ENCODE measurements at places on chromosomes 1 and 21. TPM values are rescaled to one million over a fixed set of nuclear protein-coding genes. Genes with fewer than 3 reads are reported as not detected.

DNA sequence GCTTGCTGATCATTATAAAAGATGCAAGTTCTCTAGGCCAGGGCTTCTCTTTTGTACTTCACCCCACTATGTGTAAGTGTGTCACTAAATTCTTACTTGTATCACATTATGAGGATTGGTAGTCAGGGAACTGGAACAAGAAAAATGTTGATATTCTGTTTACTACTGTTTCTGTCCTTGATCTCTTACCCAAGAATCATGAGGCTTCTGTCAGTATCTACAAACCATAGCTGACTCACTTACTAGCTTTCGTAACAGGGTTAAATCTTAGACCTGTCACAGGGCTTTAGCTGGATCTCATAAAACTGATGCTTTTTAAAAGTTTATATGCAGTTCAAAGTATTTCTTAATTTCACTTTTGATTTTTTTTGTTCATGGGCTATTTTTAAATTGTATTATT, 681.2 kb downstream of the PLPP3 start:
- no peak for DNase-seq

Gene CD1B
- polyA plus RNA-seq: 0.12 TPM

- DNase-seq: no peak
Observed at GRCh38 chr1:157234705-157235273, 96.6 kb upstream of the ETV3 start.

- DNase-seq: no peak
Observed at GRCh38 chr21:41680444-41681347, 86.2 kb downstream of the RIPK4 start.

DNA sequence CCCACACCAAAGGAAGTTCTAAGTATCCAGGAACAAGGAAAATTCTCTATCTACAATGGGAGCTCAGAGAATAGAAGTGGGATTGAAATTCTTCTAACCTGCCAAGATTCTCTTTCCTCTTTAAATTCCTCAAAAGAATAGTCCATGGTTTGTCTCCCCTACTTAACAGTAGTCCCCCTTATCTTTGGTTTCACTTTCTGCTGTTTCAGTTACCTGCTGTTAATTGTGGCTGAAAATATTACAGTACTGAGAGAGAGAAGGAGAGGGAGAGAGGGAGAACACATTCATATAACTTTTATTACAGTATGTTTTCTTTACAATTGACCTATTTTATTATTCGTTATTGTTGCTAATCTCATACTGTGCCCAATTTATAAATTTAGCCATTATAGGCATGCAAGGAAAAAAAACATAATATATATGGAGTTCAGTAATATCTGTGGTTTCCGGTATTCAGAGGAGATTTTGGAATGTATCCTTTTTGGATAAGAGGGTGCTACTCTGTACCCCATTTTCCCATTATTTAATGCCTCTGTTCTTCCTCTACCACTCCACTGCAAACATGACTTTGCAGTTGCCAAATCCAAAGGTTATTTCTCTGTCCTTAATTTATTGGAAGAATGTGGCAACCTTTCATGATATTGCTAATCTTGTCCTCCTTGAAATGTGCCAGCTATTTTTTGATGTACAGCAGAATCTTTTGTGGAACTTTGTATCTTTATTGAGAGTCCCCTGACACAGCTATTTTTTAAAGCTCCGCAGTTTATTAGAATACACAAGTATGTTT, 68.0 kb downstream of the USP25 start:
- no peak for DNase-seq

Gene FCRL6
- polyA plus RNA-seq: 0.40 TPM

DNA sequence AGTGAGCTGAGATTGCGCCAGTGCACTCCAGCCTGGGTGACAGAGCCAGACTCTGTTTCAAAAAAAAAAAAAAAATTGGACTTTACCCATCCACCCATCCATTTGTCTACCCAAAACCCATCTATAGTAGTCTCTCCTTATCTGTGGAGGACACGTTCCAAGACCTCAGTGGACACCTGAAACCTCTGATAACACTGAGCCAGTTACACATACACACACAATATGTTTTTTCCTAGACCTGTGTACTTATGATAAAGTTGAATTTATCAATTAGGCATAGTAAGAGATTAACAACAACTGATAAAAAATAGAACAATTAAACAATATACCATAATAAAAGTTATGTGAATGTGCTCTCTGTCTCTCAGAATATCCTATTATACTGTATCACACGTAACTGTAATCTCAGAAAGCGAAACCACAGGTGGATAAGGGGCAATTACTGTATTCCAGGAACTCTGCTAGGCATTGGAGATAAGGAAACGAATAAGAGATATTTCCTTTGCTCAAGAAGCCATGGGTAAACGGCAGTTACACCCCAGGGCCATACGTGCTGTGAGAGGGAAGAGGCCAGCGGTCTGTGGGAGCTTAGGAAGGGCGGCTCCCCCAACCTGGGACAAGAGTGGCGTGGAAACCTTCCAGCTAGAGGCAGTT, 84.2 kb upstream of the DISP3 start:
- no peak for DNase-seq

- DNase-seq: no peak
Observed at GRCh38 chr21:42002421-42002958, 7.7 kb downstream of the ZBTB21 start.

Gene DMBX1
- polyA plus RNA-seq: 0.06 TPM

DNA sequence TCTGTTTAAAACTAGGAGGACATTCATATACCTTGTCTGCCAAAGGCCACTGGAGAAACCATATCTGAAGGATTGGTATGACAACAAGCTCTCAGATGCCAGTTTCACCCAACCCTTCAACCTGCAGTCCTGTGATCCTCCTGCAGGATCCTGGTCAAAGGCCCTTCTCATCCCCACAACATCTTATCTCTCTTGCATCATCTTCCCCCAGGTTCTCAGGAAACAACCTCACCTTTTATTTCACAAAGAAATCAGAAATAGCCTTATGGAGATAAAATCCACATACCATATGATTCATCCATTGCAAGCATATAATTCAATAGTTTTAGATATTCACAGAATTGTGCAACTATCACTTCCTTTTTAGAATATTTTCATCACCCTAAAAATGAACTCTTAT, 104.0 kb upstream of the DSCAM start:
- DNase-seq: no peak

Gene ARTN
- 2.9 TPM for polyA plus RNA-seq

Gene TFAP2E
- 3.5 TPM for polyA plus RNA-seq

DNA sequence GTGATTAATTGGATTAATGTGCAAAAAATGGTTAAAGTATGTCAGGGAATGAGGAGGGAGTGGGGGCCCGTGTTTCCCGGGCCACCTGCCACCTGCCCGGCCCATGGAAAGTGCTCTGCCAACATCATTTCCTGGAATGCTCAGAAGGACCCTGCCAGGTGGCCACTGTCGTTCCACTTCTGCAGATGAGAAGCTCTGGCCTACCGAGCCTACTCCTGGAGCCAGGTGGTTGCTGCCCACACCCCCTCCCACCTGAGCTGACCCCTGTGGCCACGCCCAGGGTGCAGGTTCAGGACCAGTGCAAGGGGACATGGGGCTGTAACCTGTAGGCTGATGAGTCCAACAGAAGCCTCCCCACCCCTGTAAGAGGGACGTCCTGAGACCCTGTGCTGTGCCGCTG, 99.7 kb downstream of the PRDM16 start:
- DNase-seq: no peak

Measured in left lung (tissue), 14 donors.